Activated CD4-positive, alpha-beta T cell treated with anti-CD3 and anti-CD28 coated beads, Interleukin-2, amount 50 U/mL, for 16 hours (primary cell): ENCODE measurements at places on chromosomes 3 and 15.

- peak; percentile 37 for DNase-seq
These were observed 26.2 kb downstream of the POLR2M start for GRCh38 chr15:57732526-57733331.

GRCh38 chr3:17342119-17342518, 400.3 kb downstream of the TBC1D5 start:
- DNase-seq: no peak

DNA sequence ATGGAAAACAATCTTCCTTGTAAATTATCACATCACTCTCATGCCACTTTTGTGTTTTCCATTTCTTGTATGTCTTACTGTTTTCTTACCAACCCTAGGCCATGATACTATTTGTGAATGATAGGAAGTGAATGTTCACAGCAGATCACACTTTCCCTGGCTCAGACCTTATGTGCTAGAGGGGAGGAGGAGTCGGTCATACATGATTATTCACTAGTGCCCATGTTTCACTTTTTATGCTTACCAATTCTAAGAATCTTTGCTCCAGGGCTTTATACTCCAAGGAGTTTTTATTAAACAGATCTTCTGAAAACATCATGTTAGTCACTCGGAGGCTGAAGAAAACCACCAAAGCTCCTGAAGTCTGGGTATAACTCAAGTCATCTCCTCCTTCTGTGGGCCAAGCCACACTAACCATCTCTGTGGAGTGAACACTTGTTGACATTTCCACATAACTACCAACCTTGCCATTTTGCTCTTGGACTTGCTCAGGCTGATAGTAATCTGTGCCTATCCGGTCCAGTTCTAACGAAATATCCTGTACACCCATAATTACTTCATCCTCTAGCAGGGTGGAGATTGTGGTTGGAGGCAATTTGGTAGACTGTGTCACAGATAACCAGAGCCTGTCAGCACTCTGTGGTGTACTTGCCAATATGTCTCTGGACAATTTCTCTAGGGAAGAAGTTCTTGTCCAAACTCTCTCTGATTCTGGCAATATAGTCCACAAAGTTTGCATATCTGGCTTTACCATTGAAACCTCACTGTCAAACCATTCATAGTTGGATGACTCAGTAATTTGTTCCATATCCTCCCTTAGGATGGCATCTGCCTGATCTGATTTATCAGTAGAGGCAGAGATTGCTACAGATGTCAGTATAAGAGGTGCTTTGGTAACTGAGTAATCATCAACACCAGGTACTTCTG, 76.8 kb downstream of the IMPG2 start:
- DNase-seq: peak; percentile 65

- no peak for DNase-seq
These were observed 41.4 kb downstream of the SLC30A4 start for GRCh38 chr15:45481135-45481534.

GRCh38 chr3:10697918-10698317, 118.1 kb upstream of the SLC6A11 start:
- no peak for DNase-seq

GRCh38 chr15:63191895-63192618, 2.7 kb downstream of the RAB8B start:
- peak; percentile 91 for DNase-seq

DNA sequence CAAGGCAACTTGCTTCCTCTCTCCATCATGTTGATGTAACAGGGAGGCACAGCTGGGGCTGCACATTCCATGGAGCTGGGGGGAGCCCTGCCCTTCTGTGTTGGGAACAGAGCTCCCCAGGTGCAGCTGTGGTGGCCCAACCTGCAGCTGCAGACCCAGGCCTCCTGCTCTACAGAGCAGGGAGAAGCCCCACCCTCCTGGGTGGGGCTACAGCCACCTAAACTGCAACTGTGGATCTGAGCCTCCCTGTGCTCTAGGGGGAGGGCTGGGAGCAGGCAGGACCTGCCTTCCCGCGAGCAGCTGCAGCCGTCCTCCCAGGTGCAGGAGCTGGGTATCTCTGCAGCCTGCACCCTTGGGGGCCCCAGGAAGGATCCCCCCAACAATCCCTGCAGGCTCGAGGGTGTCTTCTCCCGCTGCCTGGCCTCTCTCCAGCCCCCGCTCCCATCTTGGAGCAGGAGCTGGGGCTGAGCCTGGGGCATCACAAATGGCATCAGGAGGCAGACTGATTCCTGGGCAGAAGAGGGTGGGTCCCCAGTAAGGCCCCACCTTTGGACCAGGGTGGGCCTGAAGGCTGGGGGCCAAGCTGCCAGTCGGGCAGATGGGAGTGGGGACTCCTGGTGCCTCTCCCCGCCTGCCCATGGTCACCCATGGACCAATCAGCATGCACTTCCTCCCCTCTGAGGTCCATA, 7.4 kb downstream of the LRRC58 start:
- no peak for DNase-seq

GRCh38 chr3:197465996-197466549, 89.7 kb downstream of the BDH1 start:
- peak; percentile 20 for DNase-seq

DNA sequence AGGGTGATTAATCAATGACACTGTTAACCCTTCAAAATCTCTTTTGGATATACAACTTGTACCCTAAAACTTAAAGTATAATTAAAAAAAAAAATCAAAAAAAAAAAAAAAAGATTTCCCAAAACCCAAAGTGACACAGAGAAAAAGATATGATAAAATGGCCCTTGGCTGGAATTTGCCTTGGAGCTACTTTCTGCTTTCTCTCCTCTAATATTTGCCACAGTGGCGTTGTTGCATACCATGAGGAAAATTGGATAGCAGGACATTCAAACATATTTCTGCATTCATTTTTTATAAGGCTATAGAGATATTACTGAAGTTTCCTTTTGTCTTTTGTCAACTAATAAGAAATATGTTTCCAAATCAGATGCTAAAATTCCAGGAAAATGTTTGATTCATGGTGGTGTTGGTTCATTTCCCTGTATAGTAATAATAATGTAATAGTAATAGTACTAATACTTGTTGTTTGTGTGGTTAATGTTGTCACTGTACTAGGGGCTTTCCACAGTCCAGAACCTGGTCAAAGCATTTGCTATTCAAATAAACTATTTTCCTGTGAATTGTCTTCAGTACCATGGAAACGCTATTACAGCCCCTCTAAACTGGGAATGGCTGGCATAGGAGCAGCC, 441.3 kb upstream of the THBS1 start:
- no peak for DNase-seq

DNA sequence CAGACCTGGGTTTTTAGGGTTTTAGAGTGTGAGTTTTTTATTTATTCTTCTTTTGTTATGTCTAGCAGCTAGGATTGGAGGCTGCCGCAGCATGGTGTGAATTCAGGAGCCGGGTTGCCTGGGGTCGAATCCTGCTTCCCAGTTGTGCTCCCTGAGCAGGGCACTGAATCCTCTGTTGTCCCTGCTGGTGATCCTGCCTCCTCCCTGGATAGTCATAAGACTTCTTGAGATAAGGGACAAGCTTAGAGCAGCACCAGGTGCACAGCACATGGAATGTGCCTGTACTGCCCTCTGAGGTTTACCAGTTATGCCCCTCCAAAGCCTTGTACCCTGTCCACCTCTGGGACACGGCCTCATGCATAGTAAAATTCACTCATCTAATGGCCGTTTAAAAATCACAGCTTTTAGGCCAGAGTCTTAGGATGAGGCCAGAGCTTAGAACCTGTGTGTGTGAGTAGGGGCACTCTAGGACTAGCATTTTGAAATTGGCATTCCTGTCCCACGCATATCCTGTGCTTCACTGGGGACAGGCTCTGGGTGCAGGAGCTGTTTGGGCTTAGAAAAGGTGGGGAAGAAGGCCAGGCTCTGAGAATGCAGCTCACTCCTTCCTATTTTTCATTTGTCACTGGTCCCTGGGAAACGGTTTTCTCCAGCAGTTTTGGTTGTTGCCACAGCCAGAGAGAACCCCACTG, 47.7 kb downstream of the CHCHD6 start:
- DNase-seq: no peak

DNA sequence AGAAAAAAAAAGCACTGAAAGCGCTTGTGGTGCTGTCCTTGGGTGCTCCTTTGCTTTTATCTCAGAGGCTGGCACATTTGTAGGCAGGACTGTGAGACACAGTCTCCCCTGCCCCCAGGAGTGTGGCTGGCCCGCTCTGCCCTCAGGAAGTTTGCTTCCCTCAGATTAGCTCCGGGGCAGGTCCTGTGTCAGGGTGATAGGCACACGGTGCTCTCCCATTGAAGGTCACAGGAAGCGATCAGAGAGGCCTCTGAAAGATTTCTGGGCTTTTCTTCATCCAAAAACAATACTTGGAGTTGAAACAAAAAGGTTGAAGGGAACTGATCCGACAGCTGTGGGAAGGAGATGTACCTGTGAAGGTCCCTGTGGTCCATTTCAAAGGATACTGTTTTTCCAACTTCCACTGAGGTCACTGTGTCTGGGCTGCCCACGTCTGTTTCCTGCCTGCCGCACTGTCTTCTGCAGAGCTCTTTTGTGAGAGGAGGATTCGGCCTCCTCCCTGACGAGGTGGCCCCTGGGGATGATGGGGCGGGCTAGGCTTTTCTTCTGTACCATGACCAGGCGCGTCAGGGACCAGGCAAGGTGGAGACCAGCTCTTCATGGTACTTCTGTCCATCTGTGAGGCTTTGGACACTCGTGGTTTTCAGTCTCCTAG, 330.5 kb upstream of the CTDSPL start:
- DNase-seq: no peak

DNA sequence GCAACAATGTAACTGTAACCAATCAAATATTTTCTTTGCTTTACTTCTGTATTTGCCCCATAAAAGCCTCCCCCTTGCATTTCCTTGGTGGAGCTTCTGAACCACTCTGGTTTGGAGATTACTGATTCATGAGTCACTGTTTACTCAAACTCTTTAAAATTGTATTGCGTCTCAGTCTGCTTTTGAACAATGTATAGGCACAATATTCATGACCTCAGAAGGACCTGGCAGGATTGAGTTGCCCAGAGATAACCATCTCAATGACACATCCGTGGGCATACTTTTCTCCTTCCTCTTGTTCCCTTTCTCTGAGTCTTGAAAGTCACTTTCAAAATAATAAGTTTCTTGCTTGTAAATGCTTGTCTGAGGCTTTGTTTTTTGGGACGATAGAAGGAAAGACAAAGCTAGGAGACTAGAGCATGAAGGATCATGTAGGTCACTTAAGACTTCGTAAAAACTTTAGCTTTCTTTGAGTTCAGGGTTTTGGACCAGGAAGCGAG, 57.1 kb upstream of the POU1F1 start:
- DNase-seq: peak; percentile 84

GRCh38 chr3:107227091-107227490, 150.1 kb upstream of the CCDC54 start:
- no peak for DNase-seq

DNA sequence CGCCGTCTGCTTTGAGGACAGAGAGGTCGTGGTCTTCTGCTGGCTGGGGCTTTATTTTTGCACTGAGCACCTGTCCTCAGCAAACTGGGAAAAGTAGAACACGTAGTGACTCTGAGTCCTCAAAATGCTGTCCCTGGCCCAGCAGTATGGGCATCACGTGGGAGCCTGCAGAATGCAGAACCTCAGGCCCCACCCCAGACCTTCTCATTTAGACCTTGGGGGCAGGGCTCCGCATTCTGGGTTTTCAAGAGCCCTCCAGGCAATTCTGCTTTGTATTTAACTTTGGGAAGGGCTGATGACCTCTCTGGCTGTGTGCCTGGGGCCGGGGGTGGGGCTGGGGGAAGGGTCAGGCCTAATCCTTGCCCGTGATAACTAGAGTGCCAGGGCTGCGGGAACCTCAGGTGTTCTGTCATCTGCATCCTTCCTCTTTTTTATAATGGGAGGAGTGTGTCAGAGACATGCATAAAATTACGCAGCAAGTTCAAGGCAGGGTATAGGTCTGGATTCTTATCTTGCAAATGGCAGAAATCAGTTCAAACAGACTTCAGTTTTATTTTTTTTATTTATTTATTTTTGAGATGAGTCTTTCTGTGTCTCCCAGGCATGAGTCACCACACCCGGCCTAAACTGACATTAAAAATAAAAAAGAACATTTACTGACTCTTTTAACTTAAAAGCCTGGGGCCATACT, 11.1 kb downstream of the SLC6A6 start:
- no peak for DNase-seq

- no peak for DNase-seq
These were observed 363.6 kb downstream of the CHST2 start for GRCh38 chr3:143483214-143483613.

DNA sequence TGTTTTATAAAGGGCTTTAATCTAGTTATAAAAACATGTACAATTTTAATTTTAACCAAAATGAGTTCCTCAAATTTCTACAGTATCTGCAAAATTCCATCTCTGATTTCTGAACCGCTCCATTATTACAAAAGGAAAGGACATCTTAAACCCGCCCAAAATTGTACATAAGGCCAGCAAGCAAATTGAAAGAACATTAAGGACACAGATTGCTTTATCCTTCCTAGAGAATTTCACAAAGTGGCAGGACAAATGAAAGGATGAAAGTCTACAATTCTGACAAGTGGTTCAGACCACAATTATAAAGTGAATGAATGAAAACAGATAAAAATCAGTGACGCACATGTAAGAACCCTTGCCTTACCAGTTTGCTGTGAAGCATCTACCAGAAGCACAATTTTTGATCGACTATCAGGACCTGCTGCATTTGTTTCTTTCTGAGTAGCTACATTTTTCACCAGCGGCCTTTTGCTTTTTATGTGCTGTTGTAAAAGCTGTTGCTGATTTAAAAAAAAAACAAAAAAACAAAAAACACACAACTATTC, 13.6 kb downstream of the SECISBP2L start:
- no peak for DNase-seq

GRCh38 chr15:43872416-43873020, 45.7 kb downstream of the WDR76 start:
- peak; percentile 25 for DNase-seq

GRCh38 chr15:85950101-85950500, 129.6 kb upstream of the AGBL1 start:
- no peak for DNase-seq

- no peak for DNase-seq
These were observed 103.1 kb downstream of the CNTN6 start for GRCh38 chr3:1195947-1196346.

DNA sequence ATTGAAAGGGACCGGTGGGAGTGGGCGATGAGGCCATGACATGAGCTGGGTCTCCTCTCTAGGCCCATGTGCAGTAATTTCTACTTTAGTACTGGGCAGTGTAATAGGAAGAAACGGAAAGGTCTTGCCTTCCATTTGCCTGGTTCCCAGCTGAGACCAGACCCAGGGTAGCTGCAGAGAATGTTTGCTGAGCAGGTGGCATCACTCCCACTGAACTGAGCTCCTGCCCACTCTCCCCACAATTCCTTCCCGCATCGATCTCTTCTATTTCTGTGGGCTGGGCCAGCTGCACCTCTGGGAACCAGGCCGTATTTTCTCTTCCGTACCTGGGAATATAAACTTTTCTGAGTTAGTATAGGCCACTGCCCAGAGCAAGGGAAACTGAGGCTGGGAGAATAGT, 15.8 kb downstream of the ESYT3 start:
- DNase-seq: no peak

GRCh38 chr15:88657326-88658069, 18.7 kb downstream of the ISG20 start:
- no peak for DNase-seq

GRCh38 chr15:55518641-55519040, 10.6 kb upstream of the DNAAF4 start:
- no peak for DNase-seq
